ENCODE measurements at places on chromosomes 11 and 22. TPM values are rescaled to one million over a fixed set of nuclear protein-coding genes. Genes with fewer than 3 reads are reported as not detected.

The WNT7B gene
- 4.1 TPM for polyA plus RNA-seq

- no peak for DNase-seq
These were observed 32.9 kb downstream of the ZC3H7B start for GRCh38 chr22:41334215-41334614.

- no peak for DNase-seq
These were observed 12.0 kb upstream of the SESN3 start for GRCh38 chr11:95242845-95243605.

- no peak for DNase-seq
These were observed 129.0 kb upstream of the LDLRAD3 start for GRCh38 chr11:35814720-35815305.

DNA sequence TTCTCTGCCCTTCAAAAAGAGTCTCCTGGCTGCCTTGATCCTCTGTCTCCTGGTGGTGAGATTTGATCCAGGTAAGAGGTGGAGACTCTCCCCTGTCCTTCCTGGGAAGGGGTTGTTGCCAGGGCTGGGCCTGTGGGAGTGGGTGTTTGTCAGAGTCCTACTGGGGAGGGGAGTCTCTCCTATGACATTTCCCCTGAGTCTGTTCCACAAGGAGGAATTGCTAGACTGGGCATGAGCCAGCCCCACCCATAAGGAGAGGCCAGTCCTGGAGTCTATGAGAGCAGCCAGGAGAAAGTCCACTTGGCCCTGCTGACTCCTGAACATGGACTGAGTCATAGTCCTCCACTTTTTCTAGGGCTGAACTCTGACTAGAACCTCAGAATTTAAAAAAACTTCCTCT is 7.4 kb downstream of the PEX26 start:
- DNase-seq: no peak

DNA sequence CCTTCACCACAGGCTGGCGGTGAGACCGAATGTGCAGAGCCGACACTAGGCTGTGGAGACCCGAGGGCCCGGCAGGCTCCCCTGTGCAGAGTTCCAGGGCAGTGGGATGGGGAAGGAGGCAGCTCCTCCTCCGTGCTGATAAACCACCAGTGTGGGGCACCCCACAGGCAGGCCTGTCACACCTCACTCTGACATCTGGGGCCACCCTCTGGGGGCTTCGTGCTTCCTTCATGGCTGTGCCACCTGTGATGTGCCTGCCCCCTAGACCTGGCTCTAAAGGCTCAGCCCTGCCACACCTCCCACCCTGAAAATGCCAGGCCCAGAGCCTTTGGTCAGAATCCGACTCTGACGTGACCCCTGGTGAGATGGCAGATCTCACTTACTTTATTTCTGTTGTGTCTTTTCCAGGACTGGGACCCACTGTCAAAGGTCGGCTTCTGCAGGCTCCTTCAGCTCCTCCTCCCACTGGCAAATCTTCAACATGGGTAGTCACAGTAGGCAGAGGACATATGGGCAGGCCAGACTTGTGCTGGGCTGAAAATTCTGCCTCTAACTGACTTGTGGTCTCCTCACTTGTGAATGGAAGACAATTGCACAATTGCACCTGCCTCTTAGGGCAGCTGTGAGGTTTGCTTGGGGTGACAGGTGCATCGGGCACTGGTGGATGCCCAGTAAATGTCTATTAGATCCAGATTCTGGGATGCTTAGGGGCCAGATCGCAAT is 46.2 kb upstream of the TSKU start:
- DNase-seq: no peak

Measured in urinary bladder (tissue), 4 donors.